Jurkat, Clone E6-1 (cell line): ENCODE measurements at places on chromosomes 1 and 21.

- DNase-seq: no peak
Observed at GRCh38 chr1:6126028-6126427, 54.1 kb downstream of the CHD5 start.

GRCh38 chr1:183219616-183220009 is 33.5 kb downstream of the LAMC2 start:
- peak; percentile 44 for DNase-seq

DNA sequence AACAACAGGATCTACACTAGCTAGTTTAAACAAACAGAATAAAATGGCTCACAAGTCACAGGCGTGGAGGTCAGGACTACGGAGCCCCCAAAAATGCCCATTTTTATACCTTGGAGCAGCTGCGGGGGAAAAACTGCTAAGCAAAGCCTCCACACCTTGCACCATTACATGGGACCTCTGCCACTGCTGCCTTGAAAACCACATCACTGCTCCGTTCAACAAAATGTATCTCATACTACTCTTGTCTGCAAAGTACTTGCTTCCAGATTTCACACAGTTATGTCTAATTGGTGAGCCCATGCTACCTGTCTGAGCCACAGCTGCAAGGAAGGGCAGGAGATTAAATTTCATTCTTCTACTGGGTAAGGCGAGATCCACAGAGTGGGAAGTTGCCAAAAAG is 24.4 kb downstream of the MRPL39 start:
- DNase-seq: peak; percentile 43

DNA sequence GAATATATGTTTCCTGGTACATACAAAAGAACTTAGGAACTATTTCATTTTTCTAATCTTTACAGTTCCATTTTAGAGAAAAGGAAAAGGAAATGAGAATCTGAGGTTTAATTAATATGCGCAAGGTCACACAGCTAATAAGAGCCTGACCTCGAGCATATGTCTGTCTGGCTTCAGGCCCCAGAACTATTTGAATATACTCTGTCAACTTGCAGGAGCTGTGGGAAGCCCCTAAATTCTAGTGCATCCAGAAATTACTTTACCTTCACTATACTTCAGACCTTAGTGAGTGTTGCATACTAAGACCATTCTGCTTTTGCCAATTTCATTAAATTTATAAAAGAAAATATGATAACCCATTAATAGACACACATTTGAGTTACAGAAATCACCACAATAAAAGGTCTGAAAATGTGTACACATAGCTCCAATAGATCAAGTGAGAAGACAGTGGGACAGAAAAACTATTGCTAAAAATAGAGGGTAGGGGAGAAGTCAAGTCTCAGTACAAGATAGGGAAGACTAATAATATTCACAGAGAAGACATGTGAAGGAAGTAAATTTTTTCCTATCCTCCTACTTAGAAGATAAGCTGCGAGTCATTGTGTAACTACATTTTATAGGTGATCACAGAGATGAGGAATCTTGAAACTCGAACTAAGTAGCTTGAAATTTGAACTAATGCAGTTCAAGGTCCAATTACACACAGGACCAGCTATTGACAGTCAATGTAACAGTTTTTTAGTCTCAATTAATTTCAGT is 3.8 kb downstream of the RGS13 start:
- DNase-seq: no peak

- no peak for DNase-seq
Observed at GRCh38 chr1:55690366-55690765, 475.2 kb upstream of the USP24 start.

- no peak for DNase-seq
Observed at GRCh38 chr21:36478207-36478701, 1.7 kb downstream of the CLDN14 start.

GRCh38 chr1:225877580-225877979 is 4.6 kb downstream of the TMEM63A start:
- no peak for DNase-seq

DNA sequence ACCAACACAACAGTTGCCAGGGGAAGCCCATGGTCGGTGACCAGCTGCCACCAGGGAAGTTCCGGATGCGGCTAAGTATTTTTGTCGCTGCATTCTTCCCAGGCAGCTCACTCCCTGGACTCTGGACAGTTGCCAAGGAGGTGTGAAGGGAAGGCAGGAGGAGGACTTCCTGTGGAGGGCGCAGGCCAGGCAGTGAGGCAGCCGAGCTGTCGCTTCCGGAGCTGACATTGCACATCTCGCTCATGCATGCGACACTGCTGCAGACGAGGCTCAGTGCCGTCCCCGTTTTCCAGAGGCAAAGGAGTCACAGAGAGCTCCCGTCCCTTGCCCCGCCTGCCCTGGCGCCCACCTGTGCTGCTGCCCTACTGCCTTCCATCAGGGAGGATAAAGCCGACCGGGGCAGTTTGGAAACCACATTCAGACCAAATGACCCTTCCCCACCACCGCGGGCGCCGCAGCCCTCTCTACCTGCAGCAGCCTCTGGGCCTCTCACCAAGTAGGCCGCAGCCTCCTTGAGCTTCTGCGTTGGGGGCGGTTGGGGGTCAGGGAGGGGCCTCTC is 81.4 kb downstream of the NENF start:
- no peak for DNase-seq

- no peak for DNase-seq
Observed at GRCh38 chr21:46119144-46119636, 21.3 kb downstream of the COL6A2 start.
